ENCODE measurements at places on chromosomes 4 and X. TPM values are rescaled to one million over a fixed set of nuclear protein-coding genes. Genes with fewer than 3 reads are reported as not detected.

Gene AFF2
- total RNA-seq, result 1.1 TPM

- DNase-seq, result no peak
Observed at GRCh38 chr4:25029479-25030276, 1.1 kb downstream of the LGI2 start.

DNA sequence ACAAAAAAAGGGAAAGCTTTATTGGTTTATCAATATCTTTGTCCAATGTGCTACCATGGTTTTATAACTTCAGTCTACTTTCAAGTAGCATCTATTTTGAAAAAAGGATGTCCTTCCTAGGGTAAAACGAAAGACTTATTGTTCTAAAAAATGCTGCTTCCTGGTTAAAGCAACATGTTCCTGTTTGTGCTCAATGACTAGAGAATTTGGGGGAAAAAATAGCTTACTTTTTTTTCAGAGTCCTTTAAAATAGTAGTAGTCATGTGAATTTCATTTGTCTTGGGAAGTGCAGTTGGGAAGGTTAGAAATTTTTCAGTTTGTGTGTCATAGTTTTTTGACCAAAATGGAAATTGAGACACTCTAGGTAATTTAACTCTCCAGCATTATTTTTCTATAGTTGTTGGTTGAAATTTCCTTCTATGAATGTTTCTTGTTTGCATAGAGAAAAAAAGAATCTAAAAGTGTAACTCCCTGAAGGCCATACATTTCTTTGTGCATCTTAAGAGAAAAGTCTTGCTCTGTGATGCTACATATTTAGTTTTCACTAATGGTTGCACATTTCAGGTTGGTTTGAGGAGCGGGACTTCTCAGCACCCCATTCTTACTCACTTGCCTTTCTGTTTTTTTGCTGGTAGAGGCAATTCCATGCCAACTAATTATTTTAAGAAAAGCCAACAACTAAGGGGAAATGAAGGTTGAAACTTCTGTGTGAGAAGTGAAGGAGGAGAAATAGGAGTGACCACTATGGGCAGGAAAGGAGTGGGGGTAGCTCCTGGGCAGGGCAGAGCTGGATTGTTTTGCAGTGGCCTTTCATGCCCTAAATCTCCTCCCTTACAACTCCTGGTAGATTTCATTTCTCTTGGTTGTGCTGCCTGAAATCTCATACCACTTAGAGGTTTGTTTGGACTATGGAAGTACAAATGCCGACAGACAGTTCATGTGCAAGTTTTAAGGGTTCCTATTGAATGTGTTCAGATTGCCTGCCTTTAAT, 76.4 kb downstream of the RAPGEF2 start:
- DNase-seq, result no peak

GRCh38 chr4:143224255-143224654, 39.5 kb downstream of the USP38 start:
- DNase-seq, result no peak

DNA sequence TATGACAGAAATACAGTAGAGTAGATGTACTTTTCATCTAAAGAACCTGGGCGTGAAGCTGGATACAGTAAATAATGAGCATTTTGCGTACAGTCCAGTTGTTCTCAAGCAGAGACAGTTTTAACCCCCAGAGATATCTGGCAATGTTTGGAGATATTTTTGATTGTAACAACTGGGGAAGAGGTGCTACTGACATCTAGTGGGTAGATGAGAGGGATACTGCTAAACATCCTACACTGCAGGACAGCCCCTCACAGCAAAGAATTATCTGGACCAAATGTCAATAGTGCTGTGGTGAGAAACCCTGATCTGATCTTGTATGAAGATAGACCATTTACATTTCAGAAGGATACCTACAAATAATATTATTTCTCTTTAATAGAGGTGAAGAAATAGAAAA, 200.2 kb upstream of the FAM47A start:
- no peak for DNase-seq

Gene TSPAN7
- not detected for total RNA-seq

Gene MGAT4D
- not detected for total RNA-seq

DNA sequence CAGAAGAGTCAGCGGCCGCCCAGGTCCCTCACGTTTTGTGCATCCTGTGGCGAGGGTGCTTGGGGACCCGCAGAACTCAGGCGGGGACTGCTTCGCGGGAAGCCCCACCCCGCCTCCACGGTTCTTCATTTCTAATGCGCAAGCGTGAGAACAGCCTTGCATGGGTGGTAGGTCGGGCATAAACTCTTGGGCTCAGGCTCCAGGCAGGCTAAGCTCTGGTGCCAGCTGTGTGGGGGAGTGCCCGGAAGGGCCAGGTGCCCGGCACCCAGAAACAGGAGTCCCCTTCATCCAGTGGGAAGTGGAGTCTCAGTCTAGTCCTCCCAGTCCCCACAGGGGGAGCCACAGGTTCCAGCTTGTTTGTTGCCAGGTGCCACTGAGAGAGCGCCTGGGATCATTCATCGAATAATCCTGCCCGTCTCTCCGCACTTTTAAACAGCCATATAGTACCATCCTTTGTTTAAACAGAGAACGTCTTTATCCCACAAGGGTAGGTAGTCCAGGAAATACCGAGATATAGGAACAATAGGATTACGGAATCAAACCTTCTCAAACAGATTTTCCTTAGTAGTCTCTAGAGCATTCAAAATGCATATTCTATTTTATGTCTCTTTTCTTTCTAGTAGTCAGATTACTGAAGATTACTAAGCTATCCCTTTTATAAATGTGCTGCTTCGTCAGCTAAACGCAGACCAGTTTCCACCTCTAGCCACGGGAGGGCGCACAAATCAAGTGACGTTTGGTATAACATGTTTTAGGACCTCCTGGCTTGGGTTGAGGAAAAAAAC, 12.7 kb upstream of the RBBP7 start:
- peak; percentile 29 for DNase-seq

GRCh38 chr4:30714408-30715031, 5.6 kb upstream of the PCDH7 start:
- no peak for DNase-seq

Gene NEUROG2
- not detected for total RNA-seq

Gene MAGEA2B
- total RNA-seq, result not detected

Gene NAP1L3
- 2.4 TPM for total RNA-seq

Gene RHOH
- 645 TPM for total RNA-seq

GRCh38 chr4:7460566-7460965, 25.8 kb upstream of the PSAPL1 start:
- no peak for DNase-seq

- DNase-seq, result no peak
Observed at GRCh38 chrX:97522307-97522706, 638.6 kb downstream of the RPA4 start.

Gene CXCL3
- not detected for total RNA-seq

Gene RPS6KA6
- total RNA-seq, result 0.05 TPM
